Stimulated activated CD8-positive, alpha-beta memory T cell treated with anti-CD3 and anti-CD28 coated beads, Interleukin-4, amount 100 ng/mL, for 1 hour (primary cell): ENCODE measurements at places on chromosomes 3 and 15.

DNA sequence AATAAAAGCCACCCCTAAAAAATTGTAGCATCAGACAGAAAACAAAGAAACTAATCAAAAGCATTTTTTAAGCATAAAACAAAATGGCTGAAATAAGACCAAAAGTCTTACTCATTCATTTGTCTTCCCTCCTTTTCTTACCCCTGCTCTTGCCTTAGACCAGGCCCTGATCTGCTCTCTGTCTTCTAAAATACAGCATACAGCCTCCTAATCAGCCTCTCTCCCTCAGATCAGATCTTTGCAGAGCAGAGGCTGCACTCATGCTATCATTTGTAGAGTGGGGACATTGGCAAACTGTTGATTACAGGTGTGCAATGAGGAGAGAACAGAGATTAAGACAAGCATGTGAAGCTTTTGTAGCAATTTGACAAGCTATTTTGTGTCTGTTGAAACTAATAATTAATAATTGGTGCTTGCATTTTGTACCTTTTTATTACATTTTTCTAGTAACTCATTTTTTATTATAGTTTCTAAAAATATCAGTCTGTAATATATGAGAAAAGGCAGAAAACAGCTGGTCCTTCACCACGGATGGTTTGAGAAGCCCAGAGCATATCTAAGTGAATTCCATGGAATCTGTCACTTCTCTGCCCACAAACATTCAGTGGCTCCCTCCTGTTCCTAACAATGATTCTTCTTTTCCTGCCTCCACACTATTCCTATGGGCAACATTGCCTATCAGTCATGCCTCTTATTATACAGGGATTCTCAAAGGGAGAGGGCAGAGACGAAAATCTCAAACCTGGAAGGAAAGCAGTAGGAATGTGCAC is 286.2 kb upstream of the STT3B start:
- no peak for DNase-seq

DNA sequence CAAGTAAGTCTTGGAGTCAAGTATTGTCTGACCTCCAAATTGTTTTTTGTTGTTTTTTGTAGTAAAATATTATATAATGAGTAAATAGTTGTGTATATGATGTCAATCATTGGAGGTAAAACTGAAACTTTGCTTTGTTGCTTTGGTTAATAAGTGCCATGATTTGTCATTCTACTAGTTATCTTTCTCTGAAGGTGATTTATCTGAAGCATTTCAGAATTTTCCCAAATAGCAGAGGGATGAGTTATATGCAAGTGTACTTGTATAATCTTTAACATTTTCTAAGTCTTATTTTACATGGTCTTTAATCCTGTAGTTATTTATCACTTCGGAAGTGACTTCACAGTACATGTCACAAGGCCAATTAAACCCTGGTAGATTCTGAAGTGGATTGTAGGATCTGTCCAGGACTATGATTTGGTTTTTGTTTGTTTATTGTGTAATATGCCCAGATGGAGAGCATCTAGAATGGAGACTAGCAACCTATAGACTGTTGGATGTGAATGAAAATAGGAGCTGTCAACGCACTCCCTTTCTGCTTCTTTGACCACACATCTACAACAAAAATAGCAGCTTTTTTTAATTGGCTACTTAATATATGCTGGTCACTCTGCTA is 93.1 kb upstream of the SAMMSON start:
- DNase-seq = no peak

GRCh38 chr3:119630128-119630879 is 30.1 kb downstream of the POPDC2 start:
- no peak for DNase-seq

DNA sequence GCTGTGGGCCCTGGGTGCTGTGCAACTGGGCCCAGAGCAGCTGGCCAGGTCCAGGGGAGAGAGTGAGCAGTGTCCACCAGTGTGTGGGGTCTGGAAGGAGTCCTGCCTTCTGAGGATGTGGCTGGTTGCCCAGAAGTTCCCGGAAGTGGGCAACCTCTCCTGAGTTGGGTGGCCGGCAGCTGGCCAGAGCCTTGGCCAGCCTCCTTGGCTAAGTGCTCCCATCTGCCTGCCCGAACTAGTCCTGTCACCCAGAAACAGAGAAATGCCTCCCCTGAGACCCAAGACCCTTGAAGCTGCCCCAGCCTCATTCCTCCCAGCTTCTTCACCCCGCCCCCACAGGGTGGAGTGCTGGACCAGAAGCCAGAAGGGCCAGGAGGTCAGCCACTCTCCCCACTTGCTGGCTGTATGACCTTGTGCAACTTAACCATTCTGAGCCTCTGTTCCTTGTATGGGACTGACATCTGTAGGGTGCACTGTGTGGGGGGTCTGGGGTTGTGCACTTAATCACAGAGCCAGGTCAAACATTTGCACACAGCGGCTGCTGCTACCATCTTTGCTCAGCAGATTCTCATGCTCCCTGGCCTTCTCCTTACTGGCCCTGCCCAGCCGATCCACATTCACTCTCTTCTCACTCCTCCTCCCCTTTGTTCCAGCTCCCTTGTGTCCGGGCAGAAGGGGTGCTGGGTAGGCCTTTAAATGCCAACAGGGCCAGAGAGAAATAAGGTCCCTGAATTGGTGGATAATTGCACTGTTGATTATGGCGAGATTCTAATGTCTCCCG is 7.5 kb upstream of the ALAS1 start:
- DNase-seq = no peak

DNA sequence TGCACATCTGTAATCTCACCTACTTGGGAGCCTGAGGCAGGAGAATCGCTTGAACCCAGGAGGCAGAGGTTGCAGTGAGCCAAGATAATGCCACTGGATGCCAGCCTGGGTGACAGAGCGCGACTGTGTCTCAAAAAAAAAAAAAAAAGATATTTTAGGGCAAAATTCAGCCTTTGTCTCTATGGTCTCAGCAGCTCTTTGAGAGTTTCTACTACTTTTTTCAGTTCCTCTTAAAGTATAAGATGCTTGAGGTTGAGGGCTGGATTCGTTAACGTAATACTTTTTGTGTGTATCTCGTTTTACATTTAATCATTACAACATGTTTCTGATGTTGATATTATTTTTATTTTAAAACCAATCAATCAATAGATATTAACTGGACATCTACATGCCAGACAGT is 381.2 kb upstream of the TBL1XR1 start:
- no peak for DNase-seq

DNA sequence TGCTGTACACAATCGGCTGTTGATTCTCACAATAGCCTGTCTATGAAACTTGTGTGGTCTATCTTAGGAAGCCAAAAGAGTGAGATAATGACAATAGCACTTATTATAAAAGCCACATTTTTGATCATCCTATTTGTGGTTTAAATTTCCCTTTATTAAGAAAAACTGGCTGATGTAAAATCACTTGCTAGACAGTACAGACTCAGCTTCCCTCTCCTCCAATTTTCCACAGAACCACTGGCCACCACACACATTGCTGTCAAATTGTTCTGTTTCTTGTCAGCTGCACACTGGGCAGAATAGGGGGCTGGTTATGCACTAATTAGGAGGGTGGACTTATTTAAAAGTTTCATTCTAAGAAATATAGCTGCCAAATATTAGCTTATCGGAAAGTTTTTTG is 425.9 kb downstream of the EPHA3 start:
- no peak for DNase-seq

GRCh38 chr15:43794269-43795037 is 2.3 kb downstream of the SERF2 start:
- no peak for DNase-seq

GRCh38 chr15:73723191-73723590 is 30.0 kb downstream of the INSYN1 start:
- no peak for DNase-seq

- DNase-seq = no peak
Observed at GRCh38 chr3:194983620-194984019, 287.3 kb downstream of the XXYLT1 start.

GRCh38 chr3:50179710-50180109 is 11.7 kb upstream of the GNAT1 start:
- no peak for DNase-seq

DNA sequence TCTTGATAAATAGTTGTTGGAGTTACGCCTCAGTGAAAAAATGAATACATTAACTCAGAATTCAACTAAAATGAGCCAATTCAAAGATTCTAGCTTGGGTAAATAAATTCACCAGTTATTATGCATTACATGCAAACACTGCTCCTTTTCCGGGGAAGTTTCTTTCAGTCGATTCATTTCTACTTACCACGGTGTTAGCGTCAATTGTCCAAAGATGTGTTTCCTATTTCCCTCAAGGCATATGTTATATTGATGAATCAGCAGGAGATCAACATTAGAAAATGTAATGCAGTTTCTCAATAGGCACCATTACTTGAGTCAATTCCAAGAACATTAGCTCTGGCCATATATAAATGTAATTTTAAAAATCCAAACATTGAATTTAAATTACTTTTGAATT is 517.7 kb downstream of the OTOL1 start:
- no peak for DNase-seq

- DNase-seq = no peak
Observed at GRCh38 chr3:25007974-25008658, 419.9 kb upstream of the RARB start.

DNA sequence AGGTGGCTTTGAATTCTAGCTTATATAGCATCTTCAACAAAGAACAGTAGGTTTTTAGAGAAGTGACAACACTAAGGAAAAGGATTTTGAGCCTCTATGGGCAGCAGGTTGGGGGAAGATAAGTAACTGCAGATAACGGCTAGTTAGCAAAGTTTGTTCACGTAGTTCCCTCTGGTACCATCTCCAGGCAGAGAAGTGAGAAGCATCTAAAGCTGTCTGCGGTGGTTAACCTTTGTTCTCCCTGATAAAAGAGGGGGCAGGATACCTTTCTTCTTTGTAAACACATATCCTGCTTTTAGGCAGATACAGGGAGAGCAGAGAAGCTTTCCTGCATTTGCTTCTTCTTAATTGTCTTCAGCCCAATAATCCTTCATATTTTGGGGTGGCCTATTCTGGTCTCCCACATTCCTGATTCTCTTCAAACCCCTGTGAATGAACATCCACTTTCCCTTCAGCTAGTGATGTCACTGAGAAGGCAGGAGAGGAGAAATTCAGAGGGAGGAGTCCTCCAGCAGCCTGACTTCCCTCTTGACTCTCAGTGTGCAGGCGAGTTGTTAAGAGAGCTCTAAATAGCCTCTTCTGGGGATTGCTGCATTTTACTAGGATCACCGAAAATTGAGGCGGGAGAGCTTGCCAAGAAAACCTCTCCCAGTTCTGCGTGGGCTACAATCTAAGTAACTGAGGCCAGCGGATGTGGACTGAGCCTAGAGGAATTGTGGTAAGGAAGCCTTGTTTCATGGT is 393.7 kb upstream of the C2CD4B start:
- DNase-seq = no peak

DNA sequence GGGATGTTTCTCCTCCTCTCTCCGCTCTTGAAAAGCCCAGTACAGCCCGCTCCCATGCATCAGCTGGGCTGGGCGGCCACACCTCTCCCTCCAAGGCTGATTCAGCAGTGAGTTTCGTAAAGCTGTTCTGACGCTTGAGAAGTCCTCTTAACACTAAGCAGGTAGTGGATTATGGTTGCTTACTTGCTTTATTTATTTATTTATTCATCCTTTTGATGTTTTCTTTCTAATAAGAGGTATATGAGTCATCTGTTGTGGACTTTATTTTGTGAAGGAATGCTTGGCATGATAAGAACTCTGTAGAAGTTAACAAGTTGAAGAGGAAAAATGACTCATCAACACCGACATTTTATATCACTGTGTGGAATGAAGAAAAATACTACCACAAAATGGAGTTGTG is 285.0 kb downstream of the SQOR start:
- DNase-seq = no peak

DNA sequence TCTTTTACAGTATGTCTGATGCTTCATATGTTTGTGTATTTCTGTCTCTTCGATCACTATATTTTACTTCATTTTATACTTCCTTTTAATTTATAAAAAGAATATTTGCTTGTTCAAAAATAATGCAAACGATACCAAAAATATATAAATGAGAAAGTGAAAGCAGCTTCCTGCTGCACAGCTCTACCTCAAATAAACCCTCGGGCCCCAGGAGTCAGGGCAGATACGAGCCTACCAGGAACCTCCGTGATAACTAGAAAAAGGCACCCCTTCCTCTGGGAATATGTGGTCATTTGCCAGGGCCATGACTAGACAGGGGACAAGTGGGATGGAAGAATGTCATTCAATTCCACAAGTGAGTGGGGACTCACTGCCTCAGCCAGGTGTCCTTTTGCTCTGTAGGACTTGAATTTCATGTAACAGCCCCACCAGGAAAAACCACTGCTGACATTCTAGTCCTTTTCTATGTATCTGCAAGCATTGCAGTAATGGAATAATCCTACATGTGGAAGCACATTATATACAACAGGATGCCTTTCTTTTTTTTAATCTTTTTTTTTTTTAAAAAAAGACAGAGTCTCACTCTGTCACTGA is 133.3 kb downstream of the SUCLG2 start:
- no peak for DNase-seq

DNA sequence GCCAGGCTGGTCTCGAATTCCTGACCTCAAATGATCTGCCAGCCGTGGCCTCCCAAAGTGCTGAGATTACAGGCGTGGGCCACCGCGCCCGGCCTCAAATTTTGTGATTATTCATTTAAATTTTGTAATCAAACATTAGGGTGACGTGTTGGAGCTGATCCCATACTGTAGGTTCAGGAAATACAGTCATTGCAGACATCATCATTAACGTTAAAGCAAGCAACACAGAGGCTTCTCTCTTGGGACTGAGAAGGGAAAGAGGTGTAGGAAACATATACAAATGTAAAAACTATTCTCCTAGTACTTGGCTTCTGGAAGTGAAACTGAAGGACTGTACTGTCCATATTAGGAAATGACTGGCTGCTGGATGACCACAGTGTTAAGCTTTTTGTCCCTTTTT is 11.1 kb upstream of the ARID3B start:
- no peak for DNase-seq

GRCh38 chr3:101036213-101036618 is 43.0 kb upstream of the ABI3BP start:
- DNase-seq = no peak

- DNase-seq = no peak
Observed at GRCh38 chr3:69005071-69005790, 8.3 kb downstream of the EOGT start.

DNA sequence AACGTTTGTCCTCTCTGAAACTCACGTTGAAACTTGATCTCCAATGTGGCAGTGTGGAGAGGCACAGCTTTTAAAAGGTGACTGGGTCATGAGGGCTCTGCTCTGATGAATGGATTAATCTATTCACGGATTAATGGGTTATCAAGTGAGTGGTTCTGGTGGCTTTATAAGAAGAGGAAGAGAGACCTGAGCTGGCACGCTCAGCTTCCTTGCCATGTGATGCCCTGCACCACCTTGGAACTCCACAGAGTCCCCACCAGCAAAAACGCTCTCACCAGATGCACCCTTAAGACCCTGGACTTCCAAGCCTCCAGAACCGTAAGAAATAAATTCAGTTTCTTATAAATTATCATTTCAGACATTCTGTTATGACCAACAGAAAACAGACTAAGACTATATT is 2.6 kb downstream of the PPP1R2 start:
- DNase-seq = no peak

DNA sequence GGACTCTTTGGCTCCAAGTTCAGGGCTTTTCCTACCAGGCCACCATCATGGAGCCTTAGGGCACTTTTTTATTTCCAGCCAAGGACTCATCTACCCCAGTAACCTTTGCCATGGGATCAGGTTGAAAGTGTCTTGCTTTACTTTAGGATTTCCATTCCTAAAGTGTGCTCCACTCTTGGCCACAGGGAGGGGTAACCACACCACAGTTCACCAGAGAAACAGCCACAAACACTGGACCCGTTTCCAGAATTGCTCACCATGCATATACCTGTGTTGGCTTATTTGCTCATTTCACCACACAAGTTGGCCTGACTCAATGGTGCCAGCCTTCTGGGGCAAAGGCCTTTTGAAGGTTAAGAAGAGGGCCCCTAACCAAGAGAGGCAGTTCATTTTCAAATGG is 70.6 kb upstream of the RAD18 start:
- DNase-seq = no peak

GRCh38 chr3:171799501-171799900 is 10.8 kb downstream of the PLD1 start:
- DNase-seq = no peak
